ENCODE measurements at places on chromosomes 12 and 14.

- DNase-seq, result no peak
Measured at GRCh38 chr12:46135750-46136149, 133.1 kb downstream of the SLC38A1 start.

GRCh38 chr12:32120419-32120818, 13.8 kb downstream of the BICD1 start:
- no peak for DNase-seq

GRCh38 chr12:79547044-79547734, 143.6 kb downstream of the PAWR start:
- DNase-seq, result no peak

GRCh38 chr12:115553622-115554021, 723.9 kb downstream of the MED13L start:
- no peak for DNase-seq

GRCh38 chr12:26719852-26720251, 113.1 kb downstream of the ITPR2 start:
- no peak for DNase-seq

- peak; percentile 59 for DNase-seq
Measured at GRCh38 chr12:54207539-54208294, 18.9 kb upstream of the SMUG1 start.

DNA sequence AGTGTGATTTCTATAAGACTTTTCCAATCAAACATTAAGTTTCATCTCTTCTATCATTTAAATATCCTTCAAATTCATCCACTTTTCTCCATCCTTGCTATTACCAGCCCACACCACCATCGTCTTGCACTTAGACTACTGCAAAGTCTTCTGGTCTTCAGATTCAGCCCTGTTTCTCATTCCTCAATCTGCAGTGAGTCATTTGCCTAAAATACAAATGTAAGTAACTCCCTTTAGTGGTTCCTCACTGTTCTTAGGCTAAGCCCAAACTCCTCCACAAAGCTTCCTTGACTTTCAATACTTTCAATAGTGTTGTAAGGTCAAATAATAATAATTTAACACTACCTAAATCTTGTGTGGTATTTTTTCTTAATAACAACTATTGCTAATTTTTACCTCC, 83.3 kb downstream of the PLEKHG7 start:
- no peak for DNase-seq

DNA sequence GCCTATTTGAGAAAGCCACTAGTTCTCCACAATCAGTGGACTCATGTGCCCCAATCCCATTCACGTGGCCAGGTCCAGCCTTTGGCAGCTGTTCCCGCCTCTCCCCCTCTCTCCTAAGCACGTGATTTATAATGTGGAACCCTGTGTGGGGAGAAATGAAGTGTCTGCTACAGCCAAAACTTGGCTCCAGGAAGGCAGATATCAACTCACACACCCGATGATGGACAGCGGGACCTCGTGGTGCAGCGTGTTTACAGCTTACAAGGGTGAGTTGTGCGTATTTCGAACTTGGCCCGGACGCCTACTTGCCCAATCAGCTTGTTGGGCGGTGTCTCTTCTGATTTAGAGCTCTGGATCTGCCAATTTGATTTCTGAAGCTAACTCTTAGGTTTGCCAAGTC, 38.1 kb upstream of the FAM181A start:
- DNase-seq, result no peak

- DNase-seq, result no peak
Measured at GRCh38 chr12:130709151-130709970, 6.7 kb downstream of the RIMBP2 start.

GRCh38 chr12:130828895-130829294, 10.2 kb downstream of the STX2 start:
- DNase-seq, result no peak

DNA sequence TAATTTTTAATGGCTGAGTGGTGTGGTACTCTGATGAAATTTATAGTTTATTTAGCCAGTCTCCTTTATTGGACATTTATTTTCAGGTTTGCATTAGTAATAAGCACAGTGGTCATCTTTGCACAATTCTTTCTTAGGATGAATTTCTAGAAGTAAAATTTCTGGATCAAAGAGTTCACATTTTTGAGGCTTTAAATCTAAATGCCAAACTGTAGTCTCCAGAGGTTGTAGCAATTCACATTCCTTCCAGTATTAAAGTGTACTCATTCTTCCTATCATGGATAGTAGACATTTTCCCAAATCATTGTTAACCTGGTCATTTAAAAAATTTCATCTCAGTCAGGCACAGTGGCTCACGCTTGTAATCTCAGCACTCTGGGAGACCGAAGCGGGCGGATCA, 24.8 kb downstream of the SLC39A9 start:
- DNase-seq, result no peak

GRCh38 chr12:105204916-105205315, 31.1 kb downstream of the APPL2 start:
- no peak for DNase-seq

DNA sequence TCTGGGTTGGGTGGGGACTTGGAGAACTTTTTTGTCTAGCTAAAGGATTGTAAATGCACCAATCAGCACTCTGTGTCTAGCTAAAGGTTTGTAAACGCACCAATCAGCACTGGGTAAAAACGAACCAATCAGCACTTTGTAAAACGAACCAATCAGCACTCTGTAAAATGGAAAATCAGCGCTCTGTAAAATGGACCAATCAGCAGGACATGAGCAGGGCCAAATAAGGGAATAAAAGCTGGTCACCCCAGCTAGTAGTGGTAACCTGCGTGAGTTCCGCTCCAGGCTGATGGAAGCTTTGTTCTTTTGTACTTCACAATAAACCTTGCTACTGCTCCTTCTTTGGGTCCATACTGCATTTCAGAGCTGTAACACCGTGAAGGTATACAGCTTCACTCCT, 1.7 kb upstream of the ACOT2 start:
- no peak for DNase-seq

- no peak for DNase-seq
Measured at GRCh38 chr12:106080041-106080790, 58.5 kb downstream of the NUAK1 start.

- DNase-seq, result peak; percentile 37
Measured at GRCh38 chr14:20697273-20698017, 8.9 kb downstream of the ANG start.

GRCh38 chr12:49809381-49809905, 18.8 kb downstream of the NCKAP5L start:
- no peak for DNase-seq

DNA sequence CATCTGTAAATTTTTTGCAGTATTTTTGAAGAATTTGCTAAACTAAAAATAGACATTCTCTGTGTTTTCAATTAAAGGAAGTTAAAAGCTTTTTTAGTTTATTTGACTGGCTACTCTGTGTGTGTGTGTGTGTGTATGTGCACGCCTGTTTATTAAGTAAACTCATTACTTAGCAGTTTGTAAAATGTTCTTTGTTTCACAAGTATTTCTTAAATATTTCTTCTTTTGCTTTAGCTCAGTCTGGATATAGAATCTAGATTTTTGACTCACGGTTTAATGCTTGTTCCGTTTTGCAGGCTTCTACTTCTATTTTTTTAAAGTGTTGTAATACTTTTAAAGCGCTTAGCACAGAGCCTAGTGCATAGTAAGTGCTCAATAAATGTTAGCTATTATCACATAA, 46.5 kb upstream of the KCNMB4 start:
- DNase-seq, result no peak

DNA sequence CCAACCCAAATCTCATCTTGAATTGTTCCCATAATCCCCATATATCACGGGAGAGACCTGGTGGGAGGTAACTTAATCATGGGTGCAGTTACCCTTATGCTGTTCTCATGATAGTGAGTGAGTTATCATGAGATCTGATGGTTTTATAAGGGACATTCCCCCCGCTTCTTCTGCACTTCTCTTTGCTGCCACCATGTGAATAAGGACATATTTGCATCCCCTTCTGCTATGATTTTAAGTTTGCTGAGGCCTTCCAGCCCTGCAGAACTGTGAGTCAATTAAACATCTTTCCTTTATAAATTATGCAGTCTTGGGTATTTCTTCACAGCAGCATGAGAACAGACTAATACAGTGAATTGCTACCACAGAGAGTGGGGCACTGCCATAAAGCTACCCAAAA, 179.1 kb downstream of the LRIG3 start:
- no peak for DNase-seq

- DNase-seq, result no peak
Measured at GRCh38 chr12:42143452-42144157, 1.1 kb downstream of the GXYLT1 start.

DNA sequence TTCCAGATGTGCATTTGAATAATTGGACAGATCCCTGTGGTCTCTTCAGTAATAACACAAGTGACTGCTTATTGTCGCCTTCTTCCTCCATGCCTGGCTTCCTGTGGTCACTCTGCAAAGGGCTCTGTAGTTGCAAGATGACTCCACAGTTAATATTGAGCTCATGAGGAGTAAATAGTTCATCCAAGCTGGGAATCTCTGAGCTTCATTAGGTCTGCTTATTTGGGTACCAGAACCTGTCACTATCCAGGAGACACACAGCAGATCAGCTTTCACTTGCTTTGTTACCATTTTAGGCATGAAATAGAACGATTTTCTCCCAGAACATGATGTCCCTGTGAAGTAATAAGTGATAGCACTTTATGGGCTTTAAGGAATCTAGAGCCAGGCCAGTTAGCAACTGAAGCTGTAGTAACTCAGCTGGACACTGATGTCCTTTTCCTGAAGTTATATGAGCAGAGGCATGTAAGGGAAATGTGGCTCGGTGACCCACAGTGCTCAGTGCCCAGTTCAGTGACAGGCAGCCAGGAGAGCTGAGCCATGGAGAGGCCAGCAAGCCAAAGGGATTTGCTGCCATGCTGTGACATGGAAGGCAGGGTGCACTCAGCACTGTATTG, 50.1 kb downstream of the CRADD start:
- DNase-seq, result no peak

DNA sequence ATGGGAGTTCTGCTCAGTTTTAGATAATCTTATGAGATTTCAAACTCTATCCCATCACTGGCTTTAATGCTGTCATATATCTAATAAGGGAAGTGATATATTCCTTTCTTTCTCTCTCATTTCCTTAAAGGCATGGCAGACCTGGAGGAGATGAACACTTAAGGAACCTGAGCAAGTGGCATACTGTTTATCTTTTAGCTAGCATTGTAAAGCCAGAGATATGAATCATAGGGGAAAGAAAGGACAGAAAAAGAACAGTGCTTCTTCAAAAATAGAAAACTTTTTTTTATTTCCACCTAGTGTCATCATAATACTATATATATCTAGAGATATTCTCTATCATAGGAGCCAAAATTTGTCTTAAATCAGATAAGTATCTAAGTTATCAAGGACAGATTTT, 68.3 kb upstream of the PSMA6 start:
- DNase-seq, result no peak

GRCh38 chr12:80064269-80064668, 35.1 kb upstream of the OTOGL start:
- no peak for DNase-seq

GRCh38 chr12:69115951-69116350, 123.4 kb upstream of the CPSF6 start:
- no peak for DNase-seq

GRCh38 chr12:106138357-106138632, 459 bp downstream of the NUAK1 start:
- DNase-seq, result no peak

- no peak for DNase-seq
Measured at GRCh38 chr14:90408713-90409112, 11.9 kb downstream of the CALM1 start.

DNA sequence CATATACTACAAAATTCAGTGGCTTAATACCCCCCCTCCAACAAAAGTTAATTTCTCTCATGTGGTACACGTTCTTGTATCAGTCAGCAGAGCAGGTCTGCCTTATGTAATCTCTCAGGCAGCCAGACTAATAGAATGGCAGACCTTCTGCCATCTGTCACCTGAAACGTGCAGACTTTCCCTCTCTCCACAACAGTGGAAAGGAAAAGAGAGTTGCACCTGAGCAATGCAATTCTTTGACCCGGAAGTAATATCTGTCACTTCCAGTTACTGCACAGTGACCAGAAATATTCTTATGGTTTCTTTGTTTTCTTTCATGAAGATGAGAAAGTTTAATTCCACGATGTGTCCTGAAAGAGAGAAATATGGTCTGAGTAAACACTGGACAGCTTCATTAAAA, 14.4 kb downstream of the KERA start:
- DNase-seq, result no peak

GRCh38 chr12:52370926-52371608, 3.8 kb upstream of the KRT85 start:
- DNase-seq, result no peak

GRCh38 chr12:101599311-101599710, 4.5 kb downstream of the MYBPC1 start:
- no peak for DNase-seq

DNA sequence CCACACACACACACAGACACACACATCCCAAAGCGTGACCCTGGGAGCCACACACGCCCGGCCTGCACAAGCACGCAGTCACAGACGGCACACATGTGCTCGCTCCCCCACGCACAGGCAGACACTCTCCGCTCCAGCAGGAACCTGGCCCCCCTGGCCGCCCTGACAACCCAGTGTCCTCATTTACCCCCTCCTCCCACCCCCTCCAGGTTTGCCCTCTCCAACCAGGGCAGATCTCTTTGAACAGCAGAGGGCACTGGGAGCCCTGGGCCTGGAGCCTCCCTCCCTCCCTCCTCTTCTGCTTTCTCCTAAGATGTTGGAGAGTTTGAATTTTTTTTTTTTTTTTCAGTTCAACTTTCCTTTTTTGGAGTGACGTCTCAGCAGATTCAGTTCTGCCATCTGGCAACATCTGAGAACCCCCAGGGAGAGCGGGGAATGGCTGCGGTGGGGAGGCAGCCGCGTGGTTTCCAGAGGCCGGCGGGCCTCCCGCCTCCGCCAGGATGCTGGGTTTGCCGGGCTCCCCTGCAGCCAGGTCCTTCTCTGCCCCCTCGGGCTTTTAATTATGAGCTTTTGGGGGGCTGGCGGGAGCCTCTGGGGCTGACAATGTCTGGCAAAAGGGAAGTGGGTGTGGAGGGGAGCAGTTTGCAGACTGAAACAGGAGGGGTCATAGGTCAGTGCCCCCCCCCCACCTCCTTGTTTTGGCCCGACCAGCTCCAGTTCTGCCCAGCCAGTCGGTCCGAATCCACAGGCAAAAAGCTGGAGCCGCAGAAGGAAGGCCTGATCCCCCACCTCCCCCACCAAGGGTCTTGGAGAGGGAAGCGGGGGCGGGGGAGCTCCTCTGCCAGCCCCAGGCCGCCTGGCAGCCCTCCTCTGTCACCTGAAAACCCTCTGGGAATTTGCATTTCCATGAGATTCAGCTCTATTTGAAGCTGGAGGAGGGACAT, 1.3 kb upstream of the NCOR2 start:
- DNase-seq, result no peak

DNA sequence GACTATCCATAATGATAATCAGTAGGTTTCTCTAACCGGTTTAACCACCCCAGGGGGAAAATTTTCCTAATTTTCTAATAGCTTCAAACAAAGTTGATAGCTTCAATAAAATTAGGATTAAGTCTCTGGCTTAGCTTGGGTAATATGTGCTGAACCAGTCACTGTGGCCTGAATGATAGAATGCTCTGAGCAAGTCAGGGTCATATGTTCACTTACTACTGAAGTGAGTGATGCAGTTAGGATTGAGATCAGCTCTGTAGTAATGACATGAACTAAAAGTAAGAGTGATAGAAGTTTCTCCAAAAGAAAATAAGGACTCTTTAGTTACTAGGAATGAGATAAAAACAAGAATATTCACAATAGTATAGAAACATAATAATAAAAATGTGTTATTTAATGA, 32.6 kb downstream of the ETNK1 start:
- no peak for DNase-seq

All from NCI-H1105 (cell line).